ENCODE measurements at places on chromosomes 12 and 14.

DNA sequence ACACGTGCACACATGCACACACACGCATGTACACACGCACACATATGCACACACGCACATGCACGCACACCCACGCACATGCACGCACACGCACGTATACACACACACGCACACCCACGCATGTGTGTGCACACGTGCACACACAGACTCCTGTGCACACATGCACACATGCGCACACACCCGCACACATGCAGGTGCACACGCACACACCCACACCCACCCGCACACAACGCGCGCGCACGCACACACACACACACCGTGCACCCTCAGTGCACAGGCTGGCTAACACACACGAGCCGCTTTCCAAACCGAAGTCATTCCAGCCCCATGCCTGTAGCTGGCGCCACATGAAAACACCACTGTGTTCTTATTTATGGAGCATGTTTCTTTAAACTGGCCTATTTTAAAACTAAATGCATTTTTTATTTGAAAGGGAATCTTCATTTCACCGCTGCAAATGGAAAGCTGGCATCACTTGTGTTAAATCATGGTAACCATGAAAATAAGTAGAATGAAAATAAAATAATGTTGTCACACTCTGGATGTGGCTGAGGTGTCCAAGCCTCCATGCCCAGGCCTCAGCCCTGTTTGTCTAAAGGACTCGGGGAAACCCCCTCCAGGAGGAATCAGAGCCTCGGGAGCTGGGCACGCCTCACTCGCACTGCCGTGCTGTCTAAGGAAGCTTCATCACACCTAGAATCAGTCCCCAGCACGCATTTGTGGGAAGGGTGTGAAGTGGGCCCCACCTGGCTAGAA lies 45.1 kb downstream of the GALNT9 start:
- DNase-seq = peak; percentile 65

DNA sequence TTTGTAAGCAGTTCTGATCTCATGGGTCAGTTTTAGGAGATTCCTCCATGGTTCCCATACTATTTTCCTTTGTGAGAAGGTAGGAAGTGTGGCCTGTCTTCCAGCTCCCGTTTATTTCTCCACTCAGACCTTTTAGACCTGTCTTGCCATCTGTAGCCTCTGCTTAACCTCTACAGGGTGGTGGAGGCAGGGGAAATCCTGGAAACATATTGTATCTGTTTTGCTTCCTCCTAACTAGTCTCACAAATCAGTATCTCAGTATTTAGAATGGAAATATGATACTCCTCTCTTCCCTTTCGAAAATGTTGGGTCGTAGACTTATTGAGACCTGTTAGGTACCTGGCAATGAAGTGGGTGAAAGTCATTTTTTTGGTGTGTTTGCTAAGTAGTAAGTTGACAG lies 399.4 kb upstream of the RGS6 start:
- DNase-seq = no peak

DNA sequence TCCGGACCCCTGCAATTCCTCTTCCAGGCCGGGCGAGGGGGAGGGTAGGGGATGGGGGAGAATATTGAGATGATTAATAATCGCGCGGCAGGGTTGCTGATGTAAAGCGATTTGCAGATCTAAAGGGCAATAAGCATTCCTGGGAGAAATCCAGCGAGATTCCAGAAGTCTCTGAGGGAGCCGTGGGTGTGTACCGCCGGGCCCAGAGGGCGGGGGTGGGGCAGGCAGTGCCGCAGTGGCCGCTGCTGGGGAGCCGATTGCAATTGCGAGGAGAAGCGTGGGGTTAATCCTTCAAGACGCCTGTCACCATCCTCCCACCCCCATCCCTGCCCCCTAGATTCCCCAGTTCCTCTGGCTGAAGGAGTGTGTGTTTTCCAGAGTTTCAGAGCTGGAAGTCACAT lies 16.4 kb downstream of the FOS start:
- DNase-seq = peak; percentile 56

GRCh38 chr14:55309761-55310365 lies 38.6 kb downstream of the FBXO34 start:
- DNase-seq = no peak

DNA sequence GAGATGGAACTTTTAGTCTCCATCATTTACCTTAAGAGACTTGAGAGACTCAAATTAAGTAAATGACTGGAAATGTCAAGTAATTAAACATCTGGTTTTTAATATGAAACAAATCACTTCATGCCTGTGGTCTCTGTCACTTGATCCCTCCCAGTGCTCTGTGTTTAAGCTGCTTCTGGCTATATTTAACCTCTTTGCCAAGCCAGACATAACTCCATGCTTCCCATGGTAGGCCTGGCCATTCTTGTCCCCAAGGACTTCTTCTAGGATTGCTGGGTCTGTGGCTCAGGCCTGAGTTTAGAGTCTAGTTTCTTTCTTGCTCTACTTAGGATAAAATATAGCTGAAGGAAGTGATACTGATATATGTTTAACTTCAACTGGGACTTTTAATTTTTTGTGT lies 1013.6 kb downstream of the FLRT2 start:
- no peak for DNase-seq

- DNase-seq = no peak
These were observed 39.4 kb downstream of the CCNK start for GRCh38 chr14:99520571-99521081.

- DNase-seq = no peak
These were observed 103.7 kb downstream of the SRGAP1 start for GRCh38 chr12:63948211-63948610.

GRCh38 chr12:40693207-40693821 lies 1.1 kb downstream of the CNTN1 start:
- no peak for DNase-seq

- no peak for DNase-seq
These were observed 57.0 kb upstream of the NPFF start for GRCh38 chr12:53564278-53564677.

DNA sequence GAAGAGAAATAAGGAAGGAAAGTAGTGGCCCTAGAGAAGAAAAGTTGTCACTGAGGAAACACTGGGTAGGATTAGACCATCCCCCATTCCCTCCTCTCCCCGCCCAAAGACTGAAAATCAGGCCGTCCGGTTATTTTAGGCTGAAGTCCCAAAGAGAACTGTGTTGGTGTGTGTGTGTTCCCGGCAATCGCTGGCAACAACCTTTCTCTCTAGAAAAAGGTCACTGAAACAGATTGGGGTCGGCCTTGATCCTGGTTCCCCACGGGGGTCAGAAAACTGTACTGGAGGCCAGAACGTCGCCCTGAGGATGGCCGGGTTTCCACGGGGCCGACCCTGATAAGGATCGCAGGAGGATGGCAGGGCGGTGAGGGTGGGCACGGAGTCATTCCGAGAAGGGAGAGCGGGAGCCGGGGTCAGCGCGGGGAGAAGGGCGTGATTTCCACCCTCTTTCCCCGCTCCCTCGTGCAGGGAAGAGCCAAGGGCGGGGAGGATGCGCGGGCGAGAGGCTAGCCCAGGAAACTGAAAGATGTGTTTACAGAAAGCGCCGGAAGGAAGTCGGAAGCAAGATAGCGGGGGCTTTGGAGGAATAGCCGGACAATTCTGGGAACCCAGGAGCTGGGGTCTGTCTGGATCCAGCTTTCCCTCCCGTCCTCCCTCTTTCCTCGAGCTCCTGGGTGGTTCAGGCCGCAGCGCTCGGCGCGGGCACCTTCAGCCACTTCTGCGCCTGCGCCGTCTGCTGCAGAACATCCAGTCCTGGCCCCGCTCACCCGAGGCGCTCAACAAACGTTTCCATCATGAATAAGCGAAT lies 25.3 kb upstream of the SPTLC2 start:
- peak; percentile 74 for DNase-seq

DNA sequence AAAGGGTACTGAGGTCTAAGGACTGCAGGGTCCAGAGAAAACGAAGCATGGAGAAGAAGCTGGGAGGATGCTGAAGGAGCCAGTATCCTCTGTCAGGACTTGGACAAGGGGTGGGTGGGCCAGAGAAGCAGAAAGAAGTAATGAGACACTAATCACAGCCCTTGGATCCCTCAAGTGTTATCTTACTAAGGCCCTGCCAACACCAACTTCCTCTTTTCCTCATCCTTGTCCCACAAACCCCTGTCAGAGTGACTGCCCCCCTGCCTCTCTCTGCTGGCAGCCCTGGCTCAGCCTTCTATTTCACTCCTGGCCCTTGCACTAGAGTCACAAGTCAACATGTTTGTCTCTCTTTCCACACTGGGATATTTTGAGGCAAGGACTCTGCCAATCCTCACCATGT lies 3.8 kb upstream of the ASIC1 start:
- DNase-seq = no peak

- DNase-seq = no peak
These were observed 18.3 kb downstream of the GLRX5 start for GRCh38 chr14:95553141-95553540.

DNA sequence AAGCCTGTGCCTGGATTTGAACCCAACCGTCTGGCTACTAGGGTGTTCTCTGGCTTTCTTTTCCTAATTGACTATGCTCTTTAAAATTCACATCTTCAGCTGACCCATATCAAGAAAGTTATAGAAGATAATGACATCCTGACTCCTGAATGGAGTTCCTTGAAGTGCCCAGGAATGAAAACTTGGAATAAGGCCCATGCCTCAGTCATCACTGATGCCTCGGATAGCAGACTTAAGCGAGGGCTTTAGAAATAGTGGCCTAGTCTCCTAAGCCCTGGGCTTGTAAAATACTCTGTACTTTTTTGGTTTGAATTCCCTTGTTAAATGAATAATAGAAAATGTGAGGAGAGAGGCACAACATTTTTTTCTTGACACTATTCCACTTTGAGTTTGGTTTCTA lies 39.0 kb downstream of the CHST11 start:
- peak; percentile 62 for DNase-seq

GRCh38 chr14:98144964-98145363 lies 1127.0 kb downstream of the BCL11B start:
- DNase-seq = peak; percentile 0

GRCh38 chr14:101819251-101819990 lies 57.9 kb downstream of the PPP2R5C start:
- DNase-seq = no peak
